ENCODE measurements at places on chromosomes 3 and 15. TPM values are rescaled to one million over a fixed set of nuclear protein-coding genes. Genes with fewer than 3 reads are reported as not detected.
A peak's percentile ranks its signal among the peaks of the same experiment; 100 is the strongest.

- no peaks in the 10 kb centered on the region for H3K4me1 ChIP-seq
- no peaks in the 10 kb centered on the region for H3K36me3 ChIP-seq
- H3K4me3 ChIP-seq: no peak overlapping the region
Observed at GRCh38 chr3:118400886-118401285, 633.8 kb downstream of the IGSF11 start.

- DNase-seq: no peak
- H3K27ac ChIP-seq: no peak overlapping the region
- no peaks in the 10 kb centered on the region for H3K4me1 ChIP-seq
- no peak overlapping the region for H3K4me3 ChIP-seq
- H3K36me3 ChIP-seq: no peaks in the 10 kb centered on the region
- no peaks in the 10 kb centered on the region for H3K27me3 ChIP-seq
Observed at GRCh38 chr3:158970006-158970405, 168.2 kb downstream of the MFSD1 start.

DNA sequence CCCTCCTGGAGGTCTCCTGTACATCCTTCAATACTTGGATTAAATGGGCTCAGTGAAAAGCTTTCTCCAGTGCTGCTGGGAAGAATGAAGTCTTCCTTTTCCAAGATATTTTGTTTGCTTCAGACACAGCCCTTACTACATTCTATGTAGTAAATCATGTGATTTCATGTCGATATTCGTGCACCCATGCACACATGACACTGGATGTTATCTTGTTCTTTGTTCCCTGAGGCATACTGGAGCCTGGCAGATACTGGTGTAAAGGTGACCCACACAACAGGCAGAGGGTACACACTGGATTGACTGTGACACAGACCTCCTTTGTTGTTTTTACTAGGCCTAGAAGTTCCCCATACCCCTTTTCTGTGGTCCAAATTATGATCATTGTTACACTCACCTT is 40.3 kb upstream of the ATP2C1 start:
- no peak for DNase-seq
- H3K4me3 ChIP-seq: peak overlapping the region; percentile 73
- no peaks in the 10 kb centered on the region for H3K36me3 ChIP-seq
- H3K27ac ChIP-seq: peak overlapping the region; percentile 60
- peaks cover 14% of the 10 kb centered on the region for H3K4me1 ChIP-seq

DNA sequence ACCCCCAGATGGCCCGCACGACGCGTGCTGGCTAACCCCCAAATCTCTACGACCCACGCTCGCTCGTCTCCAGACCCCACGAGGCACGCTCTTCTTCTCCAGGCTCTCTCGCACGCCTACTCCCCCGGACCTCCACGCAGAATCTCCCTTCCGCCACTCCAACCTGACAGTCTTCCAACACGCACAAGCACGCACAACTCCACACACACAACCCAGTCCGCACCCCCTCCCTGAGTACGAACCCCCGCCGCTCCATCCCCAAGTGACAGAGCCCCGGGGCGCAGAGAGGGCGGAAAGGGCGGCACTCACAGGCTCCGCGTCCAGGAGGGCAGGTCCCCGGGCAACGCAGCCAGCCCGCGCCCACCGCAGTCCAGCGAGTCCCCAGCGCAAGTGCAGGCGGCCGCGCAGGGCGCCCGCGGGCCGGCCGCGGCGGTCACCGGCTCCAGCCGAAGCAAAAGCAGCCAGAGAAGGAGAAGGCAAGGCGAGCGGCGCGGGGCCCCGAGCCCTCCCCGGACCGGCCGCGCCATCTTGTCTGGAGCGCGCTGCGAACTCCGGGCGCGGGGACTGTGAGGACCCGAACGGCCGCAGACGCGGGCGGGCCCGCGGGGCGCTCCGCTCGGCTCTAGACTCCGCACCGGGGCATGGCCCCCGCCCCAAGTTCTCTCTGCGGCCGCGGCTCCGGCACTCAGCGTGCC is 794 bp downstream of the LRIG1 start:
- DNase-seq: no peak
- no peak overlapping the region for H3K27ac ChIP-seq
- H3K4me3 ChIP-seq: peak overlapping the region; percentile 64
- peaks cover 4% of the 10 kb centered on the region for H3K4me1 ChIP-seq

- no peaks in the 10 kb centered on the region for H3K4me1 ChIP-seq
- H3K36me3 ChIP-seq: no peaks in the 10 kb centered on the region
- no peak overlapping the region for H3K27ac ChIP-seq
Observed at GRCh38 chr3:65971293-65972252, 67.1 kb downstream of the MAGI1 start.

DNA sequence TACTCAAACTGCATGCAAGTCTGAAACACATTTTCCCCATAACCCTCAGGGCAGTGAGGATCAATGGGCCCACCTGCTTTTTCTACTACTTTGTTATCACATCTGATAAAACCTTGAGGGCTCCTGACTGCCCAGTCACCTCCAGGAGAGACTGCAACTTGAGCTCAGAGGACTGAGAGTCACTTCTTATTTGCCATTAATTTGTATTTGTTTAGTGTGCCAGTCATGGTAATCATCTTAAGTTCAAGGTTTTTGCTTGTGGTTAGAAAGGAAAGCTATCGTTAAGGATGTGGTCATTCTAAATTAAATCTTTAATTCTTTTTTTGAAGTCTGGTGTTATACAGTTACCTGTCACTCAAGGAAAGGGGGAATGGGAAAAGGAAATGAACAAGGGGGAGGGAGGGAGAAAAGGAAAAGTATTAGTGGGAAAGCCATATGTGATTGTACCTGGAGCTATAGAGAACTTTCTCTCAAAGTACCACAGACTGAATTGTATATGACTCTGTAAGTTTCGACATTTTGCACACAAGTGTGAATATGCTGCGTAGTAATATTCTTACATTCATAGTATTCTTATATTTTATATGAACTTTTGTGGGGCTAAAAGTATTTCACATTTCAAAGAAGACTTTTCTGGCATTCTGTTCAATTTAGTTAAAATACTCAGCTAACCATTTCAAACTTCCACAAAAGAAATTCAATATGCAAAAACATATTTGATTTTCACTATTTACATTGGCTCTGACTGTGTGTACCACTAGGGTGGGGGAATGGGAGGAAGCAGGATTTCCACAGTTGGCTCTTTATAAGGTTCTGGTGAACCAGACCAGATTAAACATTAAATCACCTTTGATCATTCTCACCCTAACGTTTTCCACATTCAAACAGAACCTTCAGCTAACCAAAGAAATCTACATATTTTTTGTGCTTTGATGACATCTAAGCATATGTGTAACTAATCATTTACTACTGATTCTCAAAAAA is 166.5 kb upstream of the ATP11B start:
- no peaks in the 10 kb centered on the region for H3K27me3 ChIP-seq
- no peak overlapping the region for H3K4me3 ChIP-seq
- H3K36me3 ChIP-seq: no peaks in the 10 kb centered on the region
- H3K4me1 ChIP-seq: no peaks in the 10 kb centered on the region
- DNase-seq: no peak

DNA sequence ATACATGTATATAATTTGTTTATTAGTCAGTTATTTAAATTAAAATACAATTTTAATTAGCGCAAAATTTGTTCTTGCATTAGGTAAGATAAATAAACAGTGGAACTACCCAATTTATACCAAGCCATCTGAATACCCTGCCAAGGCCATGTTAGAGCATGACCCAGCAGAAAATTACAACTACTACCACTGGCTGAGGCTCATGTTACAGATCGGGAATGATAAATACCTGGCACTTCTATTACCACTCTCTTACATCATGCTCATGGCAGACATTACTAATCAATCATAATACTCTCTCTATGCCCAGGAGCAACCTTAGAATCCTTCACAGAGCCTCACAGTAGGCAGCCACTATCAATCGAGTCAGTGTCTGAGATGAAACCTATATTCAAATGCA is 21.2 kb upstream of the LMOD3 start:
- H3K27ac ChIP-seq: no peak overlapping the region
- DNase-seq: no peak
- no peaks in the 10 kb centered on the region for H3K27me3 ChIP-seq
- no peaks in the 10 kb centered on the region for H3K36me3 ChIP-seq
- H3K4me3 ChIP-seq: no peak overlapping the region
- no peaks in the 10 kb centered on the region for H3K4me1 ChIP-seq

GRCh38 chr3:143951351-143951971 is 20.2 kb upstream of the DIPK2A start:
- H3K27me3 ChIP-seq: no peaks in the 10 kb centered on the region
- no peaks in the 10 kb centered on the region for H3K4me1 ChIP-seq
- H3K27ac ChIP-seq: no peak overlapping the region
- no peak overlapping the region for H3K4me3 ChIP-seq
- DNase-seq: no peak

DNA sequence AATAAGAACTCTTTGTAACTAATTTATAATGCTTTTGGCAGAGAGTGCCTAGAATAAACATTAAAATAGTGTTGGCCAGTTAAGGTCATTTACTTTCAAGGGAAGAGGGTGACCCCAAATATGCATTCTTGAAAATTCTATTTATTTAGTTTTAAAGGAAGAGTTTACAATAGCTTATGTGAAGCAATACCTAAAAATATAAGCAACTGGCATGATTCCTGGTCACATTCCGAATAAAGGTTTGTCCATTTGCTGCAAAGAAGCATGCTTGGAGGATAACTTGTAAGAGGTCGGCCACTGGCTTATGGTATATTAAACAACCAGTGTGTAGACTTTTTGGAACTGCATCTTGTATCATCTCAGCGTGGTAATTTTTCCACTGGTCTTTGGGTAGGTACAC is 10.2 kb downstream of the MITF start:
- no peaks in the 10 kb centered on the region for H3K27me3 ChIP-seq
- no peaks in the 10 kb centered on the region for H3K4me1 ChIP-seq
- no peak overlapping the region for H3K27ac ChIP-seq
- no peaks in the 10 kb centered on the region for H3K36me3 ChIP-seq
- H3K4me3 ChIP-seq: no peak overlapping the region
- DNase-seq: no peak

DNA sequence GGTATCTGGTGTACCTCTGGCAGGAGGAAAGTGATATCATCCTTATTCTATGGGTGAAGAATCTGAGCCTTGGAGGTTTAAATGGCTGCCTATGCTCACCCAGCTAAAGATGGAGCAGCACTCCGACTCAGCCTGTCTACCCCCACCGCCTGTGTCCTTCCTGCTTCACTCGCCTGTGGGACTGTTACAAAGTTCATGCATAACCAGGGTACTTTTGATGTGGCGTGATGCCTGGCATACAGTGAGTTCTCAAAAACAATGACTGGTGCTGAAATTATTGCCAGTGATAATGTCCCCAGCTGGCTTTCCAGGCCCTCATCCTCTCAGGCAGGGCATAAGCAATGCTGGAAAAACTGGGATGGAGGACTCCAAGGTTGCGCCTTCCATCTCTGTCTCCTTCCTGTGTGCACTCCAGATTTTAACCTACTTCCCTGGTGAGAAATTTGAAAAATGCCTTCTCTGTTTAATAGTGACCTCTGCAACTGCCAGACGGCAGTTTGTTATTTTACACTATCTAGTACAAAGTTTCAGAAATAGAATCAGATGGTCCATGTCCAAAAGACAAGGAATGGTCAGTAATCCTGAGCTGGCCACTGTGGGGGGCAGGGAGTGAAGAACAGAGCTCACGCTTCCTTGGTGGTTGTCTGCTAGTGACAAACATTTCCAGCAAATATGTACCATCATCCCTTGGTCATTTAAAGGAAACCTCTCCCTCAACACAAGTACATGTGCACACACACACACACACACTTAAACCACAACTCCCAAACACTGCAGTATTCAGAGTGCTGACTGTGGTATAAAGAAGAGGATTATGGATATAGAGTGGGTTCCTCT is 86.5 kb upstream of the NMNAT3 start:
- H3K4me3 ChIP-seq: no peak overlapping the region
- DNase-seq: no peak
- H3K27ac ChIP-seq: no peak overlapping the region
- no peaks in the 10 kb centered on the region for H3K27me3 ChIP-seq
- no peaks in the 10 kb centered on the region for H3K36me3 ChIP-seq

GRCh38 chr3:48565591-48566400 is 2.2 kb upstream of the UCN2 start:
- no peaks in the 10 kb centered on the region for H3K36me3 ChIP-seq
- no peak for DNase-seq
- no peak overlapping the region for H3K4me3 ChIP-seq
- no peak overlapping the region for H3K27ac ChIP-seq
- no peaks in the 10 kb centered on the region for H3K27me3 ChIP-seq

DNA sequence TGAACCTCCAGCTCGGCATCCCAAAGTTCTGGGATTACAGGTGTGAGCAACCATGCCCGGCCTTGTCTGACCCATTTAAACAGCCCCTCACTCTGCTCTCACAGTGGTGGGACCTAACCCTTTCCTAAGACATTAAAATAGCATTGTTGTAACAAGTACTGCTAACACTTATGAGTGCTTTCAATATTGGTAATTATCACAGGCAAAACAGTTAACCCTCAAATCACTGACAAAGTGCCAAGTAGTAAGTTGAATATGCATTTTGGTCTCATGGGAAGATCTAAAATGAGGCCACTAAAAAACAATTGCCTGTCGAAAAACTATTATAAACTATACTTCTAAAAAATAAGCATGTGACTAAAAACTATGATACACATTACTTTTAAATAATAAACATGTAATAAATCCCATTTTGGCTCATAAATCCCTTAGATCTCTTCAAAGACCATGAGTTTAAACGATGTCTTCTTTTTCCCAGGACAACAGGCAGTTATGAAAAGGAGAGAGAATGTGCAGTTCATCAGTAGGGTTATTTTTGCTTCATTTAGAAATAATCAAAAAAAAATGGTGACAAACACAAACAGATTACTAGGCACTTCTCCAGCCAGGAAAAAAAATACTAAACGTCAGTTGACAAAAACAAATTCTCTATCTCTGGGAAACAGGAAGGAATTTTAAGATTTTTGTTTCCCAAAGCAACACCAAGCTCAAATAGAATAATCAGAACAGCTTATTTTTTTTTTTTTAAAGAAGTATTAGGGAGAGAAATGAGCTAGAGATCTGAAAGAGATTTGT is 95.4 kb downstream of the RFTN1 start:
- DNase-seq: no peak
- peaks cover 23% of the 10 kb centered on the region for H3K4me1 ChIP-seq
- H3K27me3 ChIP-seq: no peaks in the 10 kb centered on the region
- H3K36me3 ChIP-seq: peaks cover 12% of the 10 kb centered on the region

GRCh38 chr3:15264486-15264885 is 58.4 kb downstream of the CAPN7 start:
- H3K4me1 ChIP-seq: peaks cover 12% of the 10 kb centered on the region
- H3K27ac ChIP-seq: no peak overlapping the region
- DNase-seq: no peak
- H3K4me3 ChIP-seq: no peak overlapping the region

- DNase-seq: peak; percentile 74
- H3K27ac ChIP-seq: peak overlapping the region; percentile 69
- no peaks in the 10 kb centered on the region for H3K27me3 ChIP-seq
Observed at GRCh38 chr15:101242160-101242998, 9.5 kb downstream of the CHSY1 start.

The GOLGA6L7 gene
- not detected for total RNA-seq

The CFAP100 gene
- total RNA-seq: not detected

The UCN2 gene
- total RNA-seq: not detected

The ABHD17C gene
- total RNA-seq: 12.2 TPM

The MAP6D1 gene
- total RNA-seq: 1.5 TPM

The GOLGA8M gene
- total RNA-seq: not detected

The SYNM gene
- total RNA-seq: 1.4 TPM

Data from GM12878 (cell line).